Activated naive CD4-positive, alpha-beta T cell treated with anti-CD3 and anti-CD28 coated beads, Interleukin-2, amount 10 ng/mL, durations not matched to agents 7 days and 5 days (primary cell): ENCODE measurements at places on chromosomes 3 and 15.

- no peak for DNase-seq
Observed at GRCh38 chr3:16480861-16481545, 32.5 kb downstream of the RFTN1 start.

- DNase-seq, result no peak
Observed at GRCh38 chr3:104519468-104520227, 847.1 kb upstream of the ALCAM start.

DNA sequence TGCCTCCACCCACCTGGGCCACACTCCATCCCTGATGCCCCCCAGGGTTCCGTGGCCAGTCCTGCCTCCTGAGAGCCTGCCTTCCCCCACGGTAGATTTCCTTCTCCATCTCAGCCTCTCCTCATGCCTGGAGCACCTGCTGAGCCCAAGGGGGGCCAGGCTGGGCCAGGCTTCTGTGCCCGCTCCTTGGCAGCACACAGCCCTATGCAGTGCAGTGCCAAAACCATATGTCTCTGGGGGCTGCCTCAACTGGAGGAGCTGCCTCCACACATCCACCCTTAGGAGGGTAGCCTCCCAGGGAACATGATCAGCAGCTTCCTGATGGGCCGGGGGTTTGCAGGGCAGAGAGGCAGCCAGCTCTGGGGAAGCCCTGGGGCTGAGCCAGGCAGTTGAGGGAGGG, 24.6 kb upstream of the GATA2 start:
- no peak for DNase-seq

DNA sequence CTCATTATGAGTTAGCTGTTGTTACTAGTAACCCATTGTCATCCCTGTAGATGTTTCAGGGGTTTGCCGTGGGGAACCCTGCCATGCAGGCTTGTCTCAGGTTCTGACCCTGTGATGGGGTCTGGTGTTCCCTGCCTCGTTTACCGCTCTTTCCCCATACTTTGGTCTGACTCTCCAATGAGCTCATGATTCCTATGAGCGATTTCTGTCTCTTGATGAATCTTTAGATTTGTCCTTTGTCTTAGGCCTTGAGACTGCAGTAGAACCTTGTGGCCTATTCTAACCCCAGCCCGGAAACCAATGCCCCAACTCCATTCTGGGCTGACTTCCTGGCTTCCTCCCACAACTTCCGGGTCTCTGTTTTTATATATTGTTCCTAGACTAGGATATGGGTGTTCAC, 11.3 kb upstream of the IQGAP1 start:
- DNase-seq, result peak; percentile 83

DNA sequence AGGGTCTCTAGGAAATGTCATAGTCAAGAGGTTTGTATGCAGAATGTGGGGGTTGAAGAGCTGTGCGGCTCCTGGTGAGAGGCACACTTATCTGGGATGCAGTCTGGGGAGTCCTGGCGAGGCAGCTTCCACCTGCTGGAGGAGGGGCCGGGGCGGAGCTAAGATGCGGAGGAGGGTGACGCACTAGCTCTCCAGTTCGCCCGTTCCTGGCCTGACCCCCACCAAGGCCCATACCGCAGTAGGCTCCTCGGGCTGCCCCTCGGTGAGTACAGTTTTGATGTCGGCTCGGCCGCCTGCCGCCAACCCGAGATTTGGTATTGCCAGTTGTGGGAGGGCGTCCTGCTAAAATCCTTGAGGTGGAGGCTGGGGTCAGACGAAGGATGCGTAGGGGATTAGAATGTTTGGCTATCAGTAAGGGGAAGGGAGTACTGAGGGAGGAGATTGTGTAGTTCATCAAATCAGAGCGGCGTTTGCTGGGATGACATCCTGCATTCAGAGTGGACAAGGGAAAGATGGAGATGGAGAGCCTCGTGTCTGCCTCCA, at the start of gene SCG5:
Gene SCG5, plus strand, starts transcription at position 194 of the 543 bp plus-strand sequence. CDS start 1,883 bp downstream, outside the sequence.
- no peak for DNase-seq

DNA sequence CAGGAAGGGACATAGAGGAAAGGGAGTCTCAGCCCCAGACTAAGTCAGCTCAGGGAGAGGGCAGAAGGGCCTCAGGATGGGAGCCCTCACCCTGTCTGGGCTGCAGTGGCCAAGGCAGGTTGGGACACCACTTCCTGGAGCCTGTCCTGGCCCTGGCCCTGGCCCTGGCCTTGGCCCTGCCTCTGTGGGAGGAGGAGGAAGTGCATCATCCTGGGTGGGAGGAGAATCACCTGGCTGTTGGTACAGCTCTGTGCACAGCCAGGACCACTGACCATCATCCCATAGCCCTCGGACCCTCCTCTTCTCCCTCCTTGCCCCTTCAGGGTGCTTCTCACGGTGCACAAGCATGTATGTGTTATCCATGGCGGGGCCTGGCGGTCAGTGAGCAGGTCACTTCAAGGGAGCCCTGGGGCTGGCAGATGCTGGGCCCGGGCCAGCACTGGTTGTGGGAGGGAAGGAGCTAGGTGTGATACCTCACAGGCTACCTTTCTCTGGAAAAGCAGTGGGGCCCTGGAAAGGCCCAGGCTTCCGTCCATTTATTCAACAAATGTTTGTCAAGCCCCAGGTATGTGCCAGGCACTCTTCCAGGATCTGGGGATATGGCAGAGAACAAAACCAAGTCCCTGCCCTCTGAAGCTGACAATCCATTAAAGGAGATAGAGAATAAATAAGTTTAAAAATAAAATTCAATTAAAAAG, 8.2 kb upstream of the APEH start:
- no peak for DNase-seq

- no peak for DNase-seq
Observed at GRCh38 chr3:183907176-183907575, 22.5 kb upstream of the PARL start.

GRCh38 chr15:40366457-40367370, 8.7 kb downstream of the DISP2 start:
- DNase-seq, result no peak

DNA sequence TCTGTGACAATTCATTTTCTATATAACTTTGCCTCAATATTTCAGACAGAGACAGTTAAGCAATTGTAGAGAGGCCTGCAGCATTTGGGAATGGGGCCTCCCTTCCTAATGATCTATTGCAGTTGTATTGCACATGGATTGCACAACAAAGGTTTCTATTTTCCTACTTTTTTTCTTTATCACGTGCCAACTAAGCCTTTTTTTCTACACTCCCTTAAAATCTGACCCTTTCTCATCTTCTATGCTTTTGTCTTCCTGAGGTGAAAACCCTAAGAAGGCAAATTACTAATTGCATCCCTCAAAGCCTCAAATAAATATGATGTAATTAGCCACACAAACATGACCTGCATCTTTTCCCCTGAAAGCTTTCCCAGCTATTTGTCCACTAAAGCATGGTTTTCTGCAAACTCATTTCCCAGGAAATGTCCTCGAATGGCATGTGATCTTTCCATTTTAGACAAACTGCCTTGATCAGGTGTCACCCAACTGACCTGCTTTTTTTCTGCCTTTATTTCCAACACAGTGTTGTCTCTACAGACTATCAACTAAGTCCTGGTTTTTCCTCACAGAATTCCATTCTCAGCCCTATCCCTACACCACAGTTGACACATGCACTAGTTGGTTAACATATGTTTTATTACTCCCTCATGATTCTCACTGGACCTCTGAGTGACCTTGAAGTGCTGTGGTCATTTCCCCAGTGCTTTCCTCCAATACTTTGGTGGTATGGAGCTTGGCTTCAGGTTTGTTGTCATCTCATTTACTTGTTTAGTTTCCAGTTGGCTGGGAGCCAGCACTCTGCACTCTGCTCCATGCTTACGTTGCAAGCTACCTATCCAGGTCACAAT, 31.9 kb upstream of the TSC22D2 start:
- no peak for DNase-seq

DNA sequence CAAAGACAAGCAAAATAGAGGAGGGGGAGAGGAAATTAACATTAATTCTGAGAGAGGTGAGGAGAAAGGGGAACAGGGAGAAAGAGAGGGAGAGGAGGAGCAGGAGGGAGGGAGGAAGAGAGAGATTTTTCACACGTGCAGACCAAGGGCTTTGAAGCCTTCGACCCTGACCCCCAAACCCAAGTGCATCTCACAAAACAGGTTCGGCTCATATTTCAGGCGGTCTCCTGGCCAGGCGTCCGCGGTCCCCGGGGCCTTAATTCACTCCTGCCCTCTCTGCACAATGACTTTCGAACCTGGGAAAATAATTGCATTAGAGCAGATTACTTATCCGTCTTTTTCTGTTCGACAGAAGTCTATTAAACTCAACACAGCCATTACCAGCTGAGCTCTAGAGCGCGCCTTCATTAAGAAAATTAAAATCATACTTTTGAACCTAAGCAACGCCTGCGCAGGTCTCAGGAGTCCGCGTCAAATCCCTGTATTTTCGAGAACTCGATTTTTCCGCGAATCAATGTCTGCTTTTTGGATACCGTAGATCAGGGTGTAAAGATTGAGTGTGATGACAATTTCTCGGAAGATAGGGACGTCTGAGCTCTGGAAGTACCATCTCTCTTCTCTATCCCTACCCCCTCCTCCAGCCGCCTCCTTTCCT, 220.7 kb downstream of the MEIS2 start:
- DNase-seq, result no peak

DNA sequence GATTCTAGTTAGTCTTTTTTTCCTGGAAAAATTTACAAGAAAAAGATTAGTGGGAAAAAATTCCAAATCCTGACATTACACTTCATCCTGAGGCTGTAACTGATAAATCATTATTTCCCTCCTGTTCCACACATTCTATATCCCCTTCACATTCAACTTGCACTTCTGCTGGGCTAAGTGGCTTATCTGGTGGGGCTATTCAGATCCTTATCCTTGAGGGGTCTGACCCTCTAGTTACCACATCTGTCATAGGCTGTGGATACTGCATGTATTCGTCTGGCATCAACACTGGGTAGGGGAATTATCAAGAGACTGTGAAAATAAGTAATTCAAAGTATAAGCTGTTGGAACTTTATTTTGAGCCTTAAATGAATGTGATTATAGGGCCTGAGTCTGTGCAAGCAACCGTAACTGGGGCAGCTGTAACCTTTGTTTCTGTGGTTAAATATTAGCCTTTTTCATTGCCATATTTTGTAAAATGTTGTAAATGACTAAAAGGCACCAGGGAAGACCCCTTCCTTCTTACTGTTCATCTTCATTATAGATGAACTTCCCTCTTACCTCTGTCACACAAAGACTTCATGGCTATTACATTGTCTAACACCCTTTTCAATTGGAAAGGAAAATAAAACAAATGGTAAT, 28.0 kb upstream of the TEX9 start:
- DNase-seq, result no peak

GRCh38 chr3:184678317-184679055, 33.4 kb downstream of the MAGEF1 start:
- DNase-seq, result no peak

- DNase-seq, result no peak
Observed at GRCh38 chr3:151925876-151926275, 52.4 kb downstream of the SUCNR1 start.

GRCh38 chr15:78370013-78370412, 29.9 kb downstream of the CRABP1 start:
- no peak for DNase-seq

DNA sequence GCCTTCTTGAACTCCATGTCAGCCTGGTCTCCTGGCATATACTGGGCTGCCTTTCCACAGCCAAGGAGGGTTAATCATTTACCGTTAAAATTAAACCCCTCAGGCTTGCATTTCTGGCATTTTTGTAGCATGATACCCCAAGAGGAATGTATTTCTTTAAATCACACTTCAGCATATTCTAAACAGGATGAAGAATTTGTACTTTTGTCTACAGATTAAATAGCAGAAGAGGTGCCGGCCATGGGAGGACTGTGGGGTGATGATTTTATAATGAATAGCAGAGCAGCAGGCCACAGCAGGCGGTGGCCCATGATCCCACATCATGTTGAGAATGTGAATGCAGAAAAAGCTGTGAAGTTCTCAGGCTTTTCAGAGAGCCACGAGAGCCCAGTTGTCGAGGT, 90.2 kb downstream of the ARNT2 start:
- DNase-seq, result no peak

GRCh38 chr3:81245043-81245442, 516.4 kb downstream of the GBE1 start:
- DNase-seq, result no peak

DNA sequence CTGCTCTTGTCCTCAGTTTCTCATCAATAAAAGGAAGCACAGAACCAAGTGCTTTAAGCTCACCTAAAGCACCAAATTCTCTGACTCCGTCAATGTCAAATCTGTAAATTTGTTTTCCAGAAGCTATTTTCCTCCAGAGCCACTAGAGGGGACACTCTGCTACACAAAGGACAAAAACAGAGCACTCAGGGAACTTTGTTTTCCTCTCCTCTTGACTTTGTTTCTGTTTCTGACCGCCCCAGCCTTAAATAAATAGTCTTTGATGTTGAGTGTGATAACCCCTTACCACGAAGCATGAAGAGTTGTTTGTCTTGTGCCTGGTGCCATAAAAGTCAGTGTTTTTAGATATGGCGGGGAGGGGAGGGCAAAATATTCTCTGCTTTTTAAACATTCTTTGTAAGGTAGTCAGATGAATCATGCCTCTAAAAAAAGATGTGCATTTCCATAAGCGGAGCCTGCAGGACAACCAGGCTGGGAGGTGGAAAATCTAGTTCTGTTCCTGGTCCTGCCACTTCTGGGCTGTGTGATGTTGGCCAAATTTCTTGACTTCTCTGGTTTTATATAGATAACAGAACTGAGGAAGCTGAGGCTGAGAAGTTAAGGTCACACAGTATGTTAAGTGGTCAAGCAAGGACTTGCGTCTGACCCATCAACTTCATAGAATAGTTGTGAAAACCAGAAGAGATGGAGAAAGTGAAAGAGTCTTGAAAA, 7.3 kb upstream of the ZBTB38 start:
- no peak for DNase-seq

DNA sequence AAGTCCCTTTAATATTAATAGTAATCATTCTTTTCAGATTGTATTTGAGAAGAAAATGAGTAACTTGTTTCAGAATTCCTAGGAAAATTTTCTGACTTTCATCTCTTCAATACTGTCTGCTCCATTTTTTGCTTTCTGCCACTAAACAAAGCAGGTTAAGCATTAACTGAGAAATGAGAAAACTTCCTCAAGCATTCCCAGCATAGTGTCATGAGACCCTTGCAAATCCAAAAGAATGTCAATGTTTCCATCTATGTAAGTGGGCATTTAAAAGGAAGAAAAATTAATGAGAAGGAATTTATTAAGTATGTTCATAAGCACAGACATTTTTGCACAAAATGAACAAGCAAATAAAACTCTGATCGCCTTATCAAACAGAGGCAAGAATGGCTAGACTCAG, 148.0 kb upstream of the STRIT1 start:
- DNase-seq, result no peak

DNA sequence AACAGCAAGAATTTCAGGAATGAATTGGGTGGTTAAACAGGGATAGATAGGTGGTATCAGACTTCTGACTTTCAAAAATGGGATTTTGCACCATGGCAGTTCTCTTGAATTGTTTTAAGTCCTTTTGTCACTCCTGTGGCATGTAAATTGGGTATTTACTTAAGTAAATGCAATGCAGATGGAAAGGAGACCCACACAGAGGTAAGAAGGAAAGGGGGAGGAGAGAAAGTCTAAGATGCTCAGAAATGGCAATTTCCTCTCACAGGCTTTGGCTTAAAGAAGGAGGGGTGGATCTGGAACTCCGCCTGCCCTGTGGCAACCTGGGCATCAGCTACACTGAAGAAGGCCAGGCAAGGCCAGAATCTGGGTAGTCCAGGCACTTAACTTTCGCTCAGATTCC, 197.1 kb upstream of the UBE2E1 start:
- no peak for DNase-seq

GRCh38 chr3:140540262-140540661, 137.6 kb upstream of the TRIM42 start:
- DNase-seq, result no peak

GRCh38 chr3:166304584-166304983, 467.4 kb upstream of the BCHE start:
- no peak for DNase-seq

- no peak for DNase-seq
Observed at GRCh38 chr3:108006077-108006771, 84.6 kb downstream of the CD47 start.

GRCh38 chr15:38002883-38003477, 68.5 kb downstream of the TMCO5A start:
- DNase-seq, result peak; percentile 28
